ENCODE measurements at places on chromosomes 2 and 18.

DNA sequence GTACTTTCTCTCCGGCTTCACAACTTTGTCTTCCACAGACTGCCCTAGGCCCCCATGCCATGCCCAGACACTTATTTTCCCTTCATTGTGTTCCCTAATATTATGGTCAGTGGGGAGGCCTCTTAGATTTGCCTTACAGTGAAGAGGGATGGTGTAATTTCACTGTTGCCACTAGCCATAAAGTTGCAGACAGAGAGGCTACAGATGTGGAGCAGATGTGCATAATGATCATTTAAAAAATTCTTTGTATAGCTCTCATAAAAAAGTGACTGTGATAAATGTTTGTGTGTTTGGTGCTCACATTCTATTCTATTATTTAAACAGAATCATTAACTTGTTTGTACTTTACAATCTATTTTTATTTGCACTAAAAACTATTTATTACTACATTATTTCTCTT is 67.5 kb upstream of the FN1 start:
- DNase-seq, result no peak

- no peak for DNase-seq
Observed at GRCh38 chr2:54360055-54360792, 95.9 kb upstream of the SPTBN1 start.

GRCh38 chr2:120999377-121000097 is 263.9 kb downstream of the GLI2 start:
- no peak for DNase-seq

DNA sequence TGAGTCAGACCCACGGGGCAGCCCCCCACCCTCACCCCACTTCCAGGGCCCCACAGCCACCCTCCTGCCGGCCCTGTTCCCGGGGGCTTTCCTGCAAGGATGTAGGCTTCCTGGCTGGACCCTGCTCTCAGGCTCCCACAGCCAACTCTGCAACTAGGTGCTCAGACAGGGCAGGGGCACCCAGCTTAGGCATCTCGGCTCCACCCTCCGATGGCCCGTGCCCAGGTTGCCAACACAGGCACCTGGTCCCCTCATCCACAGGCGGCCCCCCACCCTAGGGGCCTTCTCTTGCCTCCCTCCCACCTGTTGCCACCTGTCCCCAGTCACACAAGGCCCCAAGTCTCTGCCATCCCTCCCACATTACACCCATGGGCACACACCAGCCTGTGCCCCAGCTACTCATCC is 34.6 kb downstream of the HS6ST1 start:
- DNase-seq, result no peak

- no peak for DNase-seq
Observed at GRCh38 chr2:144615866-144616565, 96.1 kb upstream of the ZEB2 start.

DNA sequence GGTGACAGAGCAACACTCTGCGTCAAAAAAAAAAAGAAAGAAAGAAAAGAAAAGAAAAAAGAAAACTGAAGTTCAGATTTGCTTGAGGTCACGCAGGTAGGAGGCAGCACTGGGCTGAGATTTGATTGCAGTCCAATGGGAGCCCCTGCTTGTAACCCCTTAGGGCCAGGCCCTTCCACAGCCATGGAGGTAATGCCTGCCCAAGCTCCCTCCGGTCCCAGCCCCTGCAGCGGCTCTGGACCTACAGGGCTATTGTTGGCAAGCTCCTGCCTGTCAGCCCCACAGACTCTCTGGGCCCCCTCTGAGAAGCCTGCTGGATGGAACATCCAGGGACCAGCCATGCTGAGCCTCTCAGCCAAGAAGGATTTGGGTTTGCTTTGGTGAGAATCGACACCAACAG is 12.2 kb downstream of the ZFP36L2 start:
- DNase-seq, result no peak

GRCh38 chr2:113217455-113218282 is 43.9 kb downstream of the PSD4 start:
- DNase-seq, result no peak

- no peak for DNase-seq
Observed at GRCh38 chr2:19649785-19650380, 251.9 kb downstream of the TTC32 start.

DNA sequence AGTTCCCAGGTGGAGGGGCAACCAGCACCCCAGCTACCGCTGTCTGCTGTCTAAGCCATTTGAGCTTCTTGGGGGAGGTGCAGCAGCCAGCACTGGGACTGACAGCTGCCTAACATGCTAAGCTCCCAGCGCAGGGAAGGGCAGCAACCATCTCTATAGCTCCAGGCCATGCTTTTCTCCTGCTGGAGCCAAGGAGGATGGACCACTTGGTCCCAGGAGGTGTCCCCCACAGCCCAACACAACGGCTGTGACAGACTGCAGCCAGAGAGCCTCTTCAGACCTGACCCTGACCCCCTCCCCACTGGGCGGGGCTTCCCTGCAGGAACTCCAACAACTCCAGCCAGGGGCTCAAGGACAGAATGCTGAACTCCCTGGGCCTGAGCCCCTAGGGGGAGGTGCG is 370.6 kb upstream of the REG3G start:
- DNase-seq, result no peak

GRCh38 chr18:59357928-59358327 is 1.1 kb downstream of the LMAN1 start:
- no peak for DNase-seq

DNA sequence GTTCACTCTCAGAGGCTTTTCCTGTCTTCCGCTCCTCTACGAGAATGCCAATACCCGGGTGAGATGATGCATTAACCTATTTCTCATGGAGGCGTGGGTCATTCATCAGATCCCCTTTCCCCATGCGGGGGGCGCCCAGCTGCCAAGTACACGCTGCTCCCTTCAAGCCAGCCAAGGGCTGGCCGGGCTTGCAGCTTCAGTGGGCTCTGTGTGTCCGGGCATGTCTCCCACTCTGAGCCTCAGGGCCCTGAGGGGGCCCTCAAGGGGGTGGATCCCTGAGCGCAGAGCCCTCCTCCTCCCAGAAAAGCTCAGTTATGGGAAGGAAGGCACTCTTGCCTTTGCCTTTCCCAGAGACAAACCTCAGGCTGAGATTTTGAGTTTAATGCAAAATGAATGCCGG is 431.8 kb upstream of the MYT1L start:
- no peak for DNase-seq

- no peak for DNase-seq
Observed at GRCh38 chr18:40707797-40708196, 1247.2 kb upstream of the PIK3C3 start.

- no peak for DNase-seq
Observed at GRCh38 chr18:37565977-37566478, 430 bp upstream of the CELF4 start.

DNA sequence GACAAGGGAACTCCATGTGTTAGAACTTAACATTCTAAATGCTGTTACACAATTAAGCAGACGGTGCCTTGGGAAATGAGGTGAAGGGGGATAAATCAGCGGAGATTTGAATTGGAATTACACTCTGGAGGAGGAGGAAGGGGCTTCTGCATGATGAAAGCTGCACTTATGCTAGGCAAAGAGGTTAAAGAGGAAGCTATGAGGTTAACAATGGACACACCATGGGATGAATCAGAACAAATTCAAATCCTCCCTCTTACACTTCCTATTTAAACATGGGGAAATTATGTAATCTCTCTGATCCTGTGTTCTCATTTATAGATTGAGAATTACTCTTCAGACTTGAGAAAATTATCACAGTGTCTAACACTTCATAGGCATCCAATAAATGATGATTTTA is 121.5 kb upstream of the SIX2 start:
- no peak for DNase-seq

GRCh38 chr2:3469486-3469885 is 49.8 kb downstream of the ADI1 start:
- no peak for DNase-seq

DNA sequence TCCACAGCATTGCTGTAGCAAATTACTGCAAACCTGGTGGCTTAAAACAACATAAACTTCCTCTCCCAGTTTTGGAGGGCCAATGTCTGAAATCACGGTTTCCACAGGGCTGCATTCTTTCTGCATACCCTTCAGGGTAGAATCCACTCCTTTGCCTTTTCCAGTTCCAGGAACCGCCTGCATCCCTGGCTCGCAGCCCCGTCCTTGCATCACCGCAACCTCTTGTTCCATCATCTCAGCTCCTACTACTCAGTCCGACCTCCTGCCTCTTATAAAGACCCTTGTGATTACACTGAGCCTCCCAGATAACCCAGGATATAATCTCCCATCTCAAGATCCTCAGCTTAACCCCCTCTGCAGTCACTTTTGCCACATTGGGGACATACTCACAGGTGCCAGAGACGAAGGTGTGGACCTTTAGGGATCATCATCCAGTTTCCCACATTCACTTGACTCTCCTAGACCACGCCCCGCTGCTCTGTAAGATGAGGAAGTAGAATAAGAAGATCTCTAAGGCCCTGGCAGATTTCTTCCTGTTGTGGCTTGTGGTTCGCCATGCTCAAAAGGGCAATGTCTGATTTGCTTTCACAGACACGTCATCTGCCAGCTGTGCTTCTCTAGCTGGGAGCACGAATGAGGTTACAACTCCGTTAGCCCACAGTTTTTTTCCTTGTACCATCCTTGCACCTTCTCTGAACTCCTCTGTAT is 103.6 kb upstream of the AGAP1 start:
- no peak for DNase-seq

DNA sequence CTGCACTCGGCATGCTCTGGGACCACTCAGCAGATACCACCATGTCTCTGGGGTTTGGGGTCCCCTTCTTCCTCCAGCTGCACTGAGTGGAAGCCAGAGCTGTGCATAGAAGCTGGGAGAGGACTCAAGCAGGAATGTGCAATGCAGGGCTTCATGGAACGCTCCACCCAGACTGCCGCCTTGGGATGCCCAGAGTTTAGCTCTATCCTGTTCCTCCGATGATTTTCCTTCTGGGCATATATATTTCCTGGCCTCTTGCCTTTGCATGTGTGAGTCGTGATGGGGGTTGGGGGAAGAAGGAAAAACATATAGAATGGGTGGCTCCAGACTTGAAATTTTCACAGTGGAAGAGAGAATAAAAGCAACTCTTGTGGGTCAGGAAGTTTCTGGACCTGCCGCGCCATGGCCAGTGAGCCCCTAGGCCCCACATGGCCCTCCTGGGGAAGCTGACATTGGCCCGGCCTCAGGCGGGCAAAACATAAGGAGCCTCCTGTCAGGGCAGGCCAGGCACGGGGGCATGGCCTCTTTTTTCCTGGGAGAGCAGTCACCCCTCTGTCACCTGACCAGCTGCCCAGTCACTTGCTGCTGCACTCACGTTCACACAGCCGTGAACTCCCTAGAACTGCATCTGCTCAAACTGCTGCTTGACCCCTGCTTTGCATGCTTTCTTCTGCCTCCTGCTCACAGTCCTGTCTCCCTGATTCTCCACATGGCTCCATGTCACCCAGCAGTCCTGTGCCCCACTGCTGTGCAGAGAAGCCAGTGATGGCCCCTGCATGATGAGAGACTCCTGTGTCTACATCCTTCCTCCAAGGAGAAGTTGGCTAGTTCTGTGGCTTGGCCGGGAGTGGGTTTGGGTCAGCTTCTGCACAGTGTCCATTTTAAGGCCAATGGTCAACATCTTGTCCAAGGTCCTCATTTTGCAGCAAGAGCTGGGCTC is 197.8 kb downstream of the CTIF start:
- DNase-seq, result no peak

GRCh38 chr2:41835401-41835800 is 212.4 kb upstream of the PKDCC start:
- DNase-seq, result no peak

DNA sequence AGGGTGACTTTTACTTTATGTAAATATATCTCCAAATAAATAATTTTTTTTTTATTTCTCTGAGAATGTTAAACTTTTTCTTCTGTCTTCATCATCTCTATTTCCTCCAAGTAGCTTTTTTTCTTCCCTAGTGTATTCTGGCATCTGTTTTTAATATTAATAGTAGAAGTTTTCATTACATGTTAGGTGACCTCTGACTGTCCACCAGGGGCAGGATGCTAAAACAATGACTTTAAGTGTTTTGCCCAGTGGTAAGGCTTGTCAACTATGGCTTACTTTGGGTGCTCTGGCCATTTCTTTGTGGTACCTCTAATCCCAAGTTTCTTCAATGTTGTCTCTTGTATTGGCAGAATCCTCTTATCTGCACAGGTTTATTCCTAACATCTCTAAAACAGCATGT is 127.1 kb downstream of the SRBD1 start:
- DNase-seq, result no peak

DNA sequence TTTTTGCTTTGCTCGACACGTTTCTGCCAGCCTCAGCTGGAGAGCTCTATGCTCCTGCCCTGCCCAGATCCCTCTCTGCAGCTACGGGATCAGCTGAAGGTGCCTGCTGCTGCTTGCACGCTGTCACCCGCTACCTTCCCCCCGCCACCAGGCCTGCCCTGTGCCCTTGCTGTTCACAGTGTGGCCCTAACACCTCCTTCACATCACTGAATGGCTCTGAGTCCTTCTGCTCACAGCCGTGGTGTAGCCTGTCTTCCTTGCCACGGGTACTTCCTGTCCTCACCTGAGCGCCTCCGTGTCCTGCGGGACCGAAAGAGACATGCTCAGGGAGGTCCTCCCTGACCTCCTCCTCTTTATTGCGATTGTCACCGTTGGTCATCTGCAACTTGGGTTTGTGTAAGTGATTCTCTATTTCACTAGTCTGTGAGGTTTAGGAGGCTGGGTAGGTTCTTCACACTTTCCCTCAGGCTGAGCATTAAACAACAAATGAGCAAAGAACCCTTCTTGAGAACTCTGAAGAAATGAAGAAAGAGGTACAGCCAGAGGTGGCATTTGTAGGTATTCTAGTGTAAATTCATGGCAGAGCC is 127.5 kb downstream of the NCK2 start:
- DNase-seq, result no peak
